Pancreas (tissue), 10 donors: ENCODE measurements at places on chromosomes 7 and 10. TPM values are rescaled to one million over a fixed set of nuclear protein-coding genes. Genes with fewer than 3 reads are reported as not detected.
A peak's percentile ranks its signal among the peaks of the same experiment; 100 is the strongest.

- H3K4me3 ChIP-seq = peak overlapping the region; percentile 95
- peaks cover 7% of the 10 kb centered on the region for H3K36me3 ChIP-seq
- H3K27ac ChIP-seq = peak overlapping the region; percentile 95
- no peaks in the 10 kb centered on the region for H3K27me3 ChIP-seq
Measured at GRCh38 chr10:14837003-14837756, 657 bp downstream of the CDNF start.

- H3K4me3 ChIP-seq = no peak overlapping the region
- H3K4me1 ChIP-seq = peaks cover 18% of the 10 kb centered on the region
- no peaks in the 10 kb centered on the region for H3K27me3 ChIP-seq
- no peaks in the 10 kb centered on the region for H3K36me3 ChIP-seq
- no peak overlapping the region for H3K27ac ChIP-seq
Measured at GRCh38 chr10:132444877-132445351, 47.9 kb downstream of the PWWP2B start.

- no peak overlapping the region for H3K4me3 ChIP-seq
- H3K4me1 ChIP-seq = no peaks in the 10 kb centered on the region
- DNase-seq = no peak
- H3K27me3 ChIP-seq = no peaks in the 10 kb centered on the region
Measured at GRCh38 chr7:148611692-148612091, 21.1 kb downstream of the C7orf33 start.

RBM20 gene
- 4.7 TPM for total RNA-seq

- no peak for DNase-seq
- no peak overlapping the region for H3K27ac ChIP-seq
- H3K27me3 ChIP-seq = no peaks in the 10 kb centered on the region
- H3K4me1 ChIP-seq = no peaks in the 10 kb centered on the region
- no peak overlapping the region for H3K4me3 ChIP-seq
Measured at GRCh38 chr7:134254311-134254710, 62.4 kb downstream of the SLC35B4 start.

TMEM270 gene
- total RNA-seq = not detected

- H3K27ac ChIP-seq = no peak overlapping the region
- H3K4me3 ChIP-seq = no peak overlapping the region
- peaks cover 7% of the 10 kb centered on the region for H3K4me1 ChIP-seq
- H3K27me3 ChIP-seq = no peaks in the 10 kb centered on the region
- H3K36me3 ChIP-seq = no peaks in the 10 kb centered on the region
Measured at GRCh38 chr7:18570890-18571478, 75.4 kb downstream of the HDAC9 start.

GPR85 gene
- total RNA-seq = 0.23 TPM

DNA sequence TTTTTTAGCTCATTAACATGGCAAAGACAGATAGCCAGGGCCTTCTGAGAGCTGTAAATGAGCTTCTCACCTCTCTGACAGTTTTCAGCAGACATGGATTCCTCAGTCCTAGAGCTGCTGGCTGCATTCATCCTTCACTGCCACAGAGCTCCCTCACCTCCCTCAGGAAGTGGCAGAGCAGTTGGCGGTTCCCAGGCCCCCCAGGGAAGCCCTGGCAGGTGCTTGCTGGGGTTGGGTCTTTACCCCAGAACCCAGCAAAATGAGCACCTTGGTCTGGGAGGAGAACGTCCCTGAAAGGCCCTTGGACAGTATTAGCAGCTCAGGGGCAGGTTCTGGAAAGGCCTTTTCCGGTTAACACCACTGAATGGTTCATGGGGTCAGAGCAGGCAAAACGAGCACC, 288.0 kb downstream of the PTPRN2 start:
- DNase-seq = no peak
- H3K4me1 ChIP-seq = no peaks in the 10 kb centered on the region
- no peaks in the 10 kb centered on the region for H3K27me3 ChIP-seq
- no peak overlapping the region for H3K27ac ChIP-seq
- H3K4me3 ChIP-seq = no peak overlapping the region

GRCh38 chr7:105916603-105917002, 40.2 kb upstream of the ATXN7L1 start:
- H3K36me3 ChIP-seq = no peaks in the 10 kb centered on the region
- H3K27me3 ChIP-seq = no peaks in the 10 kb centered on the region
- DNase-seq = no peak
- H3K4me1 ChIP-seq = no peaks in the 10 kb centered on the region
- H3K27ac ChIP-seq = no peak overlapping the region

DNA sequence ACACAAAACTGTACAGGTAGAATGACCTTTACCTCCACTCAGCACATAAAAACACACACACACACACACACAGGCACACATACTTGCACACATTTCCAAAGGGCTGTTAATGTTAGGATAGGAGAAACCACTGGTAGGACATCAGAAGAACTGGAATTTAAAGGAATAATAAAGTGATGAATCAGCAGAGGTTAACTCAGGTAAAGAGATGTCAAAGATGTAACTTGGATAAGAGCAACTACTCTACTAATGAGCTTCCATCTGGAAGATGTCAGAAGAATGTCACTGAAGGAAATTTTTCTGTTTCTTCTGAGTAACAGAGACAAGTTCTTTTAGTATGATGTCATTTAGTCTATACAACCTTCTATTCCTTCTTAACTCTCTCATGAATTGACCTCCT, 26.4 kb upstream of the GPR37 start:
- DNase-seq = no peak
- no peaks in the 10 kb centered on the region for H3K4me1 ChIP-seq
- H3K36me3 ChIP-seq = no peaks in the 10 kb centered on the region
- no peak overlapping the region for H3K27ac ChIP-seq
- no peaks in the 10 kb centered on the region for H3K27me3 ChIP-seq

DNA sequence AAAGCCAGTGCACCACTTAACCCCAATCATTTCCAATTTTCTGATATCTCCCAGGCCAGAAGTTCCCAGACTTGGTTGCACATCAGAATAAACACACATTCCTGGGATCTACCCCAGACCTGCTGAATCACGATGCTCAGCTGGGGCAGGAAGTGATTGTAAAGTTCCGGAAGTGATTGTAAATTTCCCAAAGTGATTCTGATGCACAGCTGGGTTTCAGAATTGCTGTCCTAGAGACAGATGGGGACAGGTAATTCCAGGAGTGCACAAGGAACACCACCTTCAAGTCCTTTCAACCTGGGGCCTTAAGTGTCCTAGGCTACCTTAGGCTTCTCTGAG, 104.2 kb upstream of the EEPD1 start:
- no peaks in the 10 kb centered on the region for H3K4me1 ChIP-seq
- H3K27ac ChIP-seq = no peak overlapping the region
- no peaks in the 10 kb centered on the region for H3K36me3 ChIP-seq
- DNase-seq = no peak

DNA sequence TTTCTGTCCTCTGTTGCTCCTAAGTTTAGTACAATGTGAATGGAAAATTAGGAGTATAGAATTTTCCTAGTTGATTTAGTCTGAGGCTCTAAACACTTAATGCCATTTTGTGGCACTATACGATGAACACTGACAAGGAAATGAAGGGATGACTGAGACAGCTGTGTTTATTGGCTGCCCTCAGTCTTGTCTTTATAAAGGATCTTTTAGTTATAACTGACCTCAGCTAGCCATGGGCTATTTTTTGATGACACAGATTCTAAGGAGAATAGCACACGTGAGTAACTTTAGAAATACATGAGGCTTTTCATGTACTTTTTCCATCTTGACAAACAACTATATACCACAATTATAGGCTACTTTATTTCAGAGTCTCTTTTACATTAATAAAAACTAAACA, 113.7 kb downstream of the PRKG1 start:
- no peaks in the 10 kb centered on the region for H3K36me3 ChIP-seq
- no peak overlapping the region for H3K27ac ChIP-seq
- no peaks in the 10 kb centered on the region for H3K4me1 ChIP-seq
- no peak overlapping the region for H3K4me3 ChIP-seq

DNA sequence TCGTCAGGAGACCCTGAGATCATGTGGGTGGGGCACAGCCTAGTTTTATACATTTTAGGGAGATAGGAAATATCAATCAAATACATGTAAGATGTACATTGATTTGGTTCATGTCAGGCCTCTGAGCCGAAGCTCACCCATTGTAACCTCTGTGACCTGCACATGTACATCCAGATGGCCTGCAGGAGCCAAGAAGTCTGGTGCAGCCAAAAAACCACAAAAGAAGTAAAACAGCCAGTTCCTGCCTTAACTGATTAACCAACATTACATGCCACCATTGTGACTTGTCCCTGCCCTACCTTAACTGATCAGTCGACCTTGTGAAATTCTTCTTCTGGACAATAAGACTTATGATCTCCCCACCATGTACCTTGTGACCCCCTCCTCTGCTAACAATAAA, 16.0 kb upstream of the LRRC61 start:
- no peaks in the 10 kb centered on the region for H3K36me3 ChIP-seq
- no peak for DNase-seq
- H3K27ac ChIP-seq = no peak overlapping the region
- H3K4me1 ChIP-seq = peaks cover 7% of the 10 kb centered on the region
- no peak overlapping the region for H3K4me3 ChIP-seq

GRCh38 chr10:129647590-129647989, 180.5 kb downstream of the MGMT start:
- no peaks in the 10 kb centered on the region for H3K36me3 ChIP-seq
- no peak overlapping the region for H3K27ac ChIP-seq
- H3K4me3 ChIP-seq = no peak overlapping the region
- DNase-seq = no peak
- H3K27me3 ChIP-seq = no peaks in the 10 kb centered on the region
- H3K4me1 ChIP-seq = no peaks in the 10 kb centered on the region

DNA sequence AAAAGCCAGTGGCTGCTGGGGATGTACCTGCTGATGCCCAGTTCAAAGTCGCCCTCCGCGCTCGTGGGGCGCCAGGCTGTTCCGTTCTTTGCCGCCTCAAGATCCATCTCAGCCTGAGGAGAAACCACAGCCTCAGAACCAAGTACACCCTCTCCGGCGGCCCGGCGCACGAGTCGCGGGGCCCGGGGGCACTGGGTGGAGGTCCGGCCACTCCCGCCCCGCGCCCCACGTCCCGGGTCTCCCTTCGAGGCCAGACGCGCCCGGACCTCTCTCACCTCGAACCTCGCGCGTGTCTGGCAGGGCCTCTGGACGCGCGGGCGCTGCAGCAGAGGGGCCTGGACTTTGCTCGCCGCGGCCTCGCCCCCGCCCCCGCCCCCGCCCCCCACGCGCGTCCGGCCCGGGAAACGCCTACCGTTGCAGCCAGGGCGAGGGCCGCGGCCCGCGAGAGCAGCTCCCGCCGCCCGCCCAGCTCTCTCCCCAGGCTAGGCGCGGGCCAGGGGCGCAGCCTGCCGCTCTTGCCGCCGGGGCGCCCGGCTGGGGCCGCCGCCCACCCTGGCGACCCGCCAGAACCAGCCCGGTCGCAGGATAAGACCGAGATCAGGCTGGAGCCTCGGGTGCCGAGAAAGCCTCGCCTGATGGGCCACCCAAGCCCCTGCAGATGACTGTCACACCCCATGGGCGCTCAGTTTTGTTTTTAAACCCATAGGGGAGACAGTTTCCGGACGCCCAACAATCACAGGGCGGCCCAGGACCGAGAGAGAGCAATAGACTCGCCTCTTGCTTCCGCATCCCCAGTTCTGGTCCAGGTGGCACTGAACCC, at the start of gene ABCB4:
ABCB4 (minus strand) TSS at position 322 of the 820 bp plus-strand sequence; CDS start at position 107, 215 bp downstream.
- no peaks in the 10 kb centered on the region for H3K36me3 ChIP-seq
- no peaks in the 10 kb centered on the region for H3K27me3 ChIP-seq
- no peaks in the 10 kb centered on the region for H3K4me1 ChIP-seq
- no peak for DNase-seq

- H3K27me3 ChIP-seq = no peaks in the 10 kb centered on the region
- no peak for DNase-seq
- peaks cover 7% of the 10 kb centered on the region for H3K4me1 ChIP-seq
- H3K27ac ChIP-seq = no peak overlapping the region
- no peaks in the 10 kb centered on the region for H3K36me3 ChIP-seq
Measured at GRCh38 chr7:28176645-28177044, 4.0 kb downstream of the JAZF1 start.

- no peak overlapping the region for H3K4me3 ChIP-seq
- H3K36me3 ChIP-seq = no peaks in the 10 kb centered on the region
- H3K27ac ChIP-seq = no peak overlapping the region
- no peak for DNase-seq
Measured at GRCh38 chr10:119349341-119349740, 142.0 kb downstream of the GRK5 start.

- no peak overlapping the region for H3K4me3 ChIP-seq
- no peak for DNase-seq
- H3K36me3 ChIP-seq = no peaks in the 10 kb centered on the region
- peaks cover 7% of the 10 kb centered on the region for H3K4me1 ChIP-seq
- no peaks in the 10 kb centered on the region for H3K27me3 ChIP-seq
Measured at GRCh38 chr7:41448104-41448503, 254.8 kb downstream of the INHBA start.

GRCh38 chr10:125083576-125083920, 76.8 kb downstream of the CTBP2 start:
- H3K4me1 ChIP-seq = peaks cover 29% of the 10 kb centered on the region
- no peaks in the 10 kb centered on the region for H3K27me3 ChIP-seq
- H3K4me3 ChIP-seq = no peak overlapping the region
- no peak for DNase-seq
- H3K36me3 ChIP-seq = no peaks in the 10 kb centered on the region

GRCh38 chr7:34036051-34036920, 130.9 kb downstream of the BMPER start:
- DNase-seq = peak; percentile 72
- no peaks in the 10 kb centered on the region for H3K36me3 ChIP-seq
- H3K4me3 ChIP-seq = no peak overlapping the region
- peaks cover 12% of the 10 kb centered on the region for H3K4me1 ChIP-seq
- no peak overlapping the region for H3K27ac ChIP-seq

- DNase-seq = no peak
- no peak overlapping the region for H3K27ac ChIP-seq
Measured at GRCh38 chr10:20233423-20233822, 417.2 kb downstream of the PLXDC2 start.

RET gene
- total RNA-seq = 4.4 TPM

TRIM73 gene
- total RNA-seq = 3.6 TPM

SLIT1 gene
- total RNA-seq = 1.3 TPM

GRCh38 chr7:51123322-51124019, 193.1 kb downstream of the COBL start:
- no peaks in the 10 kb centered on the region for H3K4me1 ChIP-seq
- H3K36me3 ChIP-seq = no peaks in the 10 kb centered on the region
- no peaks in the 10 kb centered on the region for H3K27me3 ChIP-seq
- no peak overlapping the region for H3K27ac ChIP-seq
- no peak for DNase-seq
- H3K4me3 ChIP-seq = no peak overlapping the region

GRCh38 chr7:157271991-157272324, 64.8 kb upstream of the DNAJB6 start:
- peak; percentile 79 for DNase-seq
- H3K4me3 ChIP-seq = no peak overlapping the region
- H3K4me1 ChIP-seq = peaks cover 13% of the 10 kb centered on the region
- H3K27me3 ChIP-seq = no peaks in the 10 kb centered on the region
- H3K36me3 ChIP-seq = no peaks in the 10 kb centered on the region

GRCh38 chr7:31705377-31705776, 18.4 kb downstream of the PPP1R17 start:
- H3K4me3 ChIP-seq = no peak overlapping the region
- no peak overlapping the region for H3K27ac ChIP-seq
- DNase-seq = no peak

CLRN3 gene
- total RNA-seq = 0.84 TPM
